ENCODE measurements at places on chromosomes 7 and 10.
A peak's percentile ranks its signal among the peaks of the same experiment; 100 is the strongest.

- DNase-seq: no peak
Measured at GRCh38 chr7:1096156-1097119, 8.5 kb downstream of the GPER1 start.

DNA sequence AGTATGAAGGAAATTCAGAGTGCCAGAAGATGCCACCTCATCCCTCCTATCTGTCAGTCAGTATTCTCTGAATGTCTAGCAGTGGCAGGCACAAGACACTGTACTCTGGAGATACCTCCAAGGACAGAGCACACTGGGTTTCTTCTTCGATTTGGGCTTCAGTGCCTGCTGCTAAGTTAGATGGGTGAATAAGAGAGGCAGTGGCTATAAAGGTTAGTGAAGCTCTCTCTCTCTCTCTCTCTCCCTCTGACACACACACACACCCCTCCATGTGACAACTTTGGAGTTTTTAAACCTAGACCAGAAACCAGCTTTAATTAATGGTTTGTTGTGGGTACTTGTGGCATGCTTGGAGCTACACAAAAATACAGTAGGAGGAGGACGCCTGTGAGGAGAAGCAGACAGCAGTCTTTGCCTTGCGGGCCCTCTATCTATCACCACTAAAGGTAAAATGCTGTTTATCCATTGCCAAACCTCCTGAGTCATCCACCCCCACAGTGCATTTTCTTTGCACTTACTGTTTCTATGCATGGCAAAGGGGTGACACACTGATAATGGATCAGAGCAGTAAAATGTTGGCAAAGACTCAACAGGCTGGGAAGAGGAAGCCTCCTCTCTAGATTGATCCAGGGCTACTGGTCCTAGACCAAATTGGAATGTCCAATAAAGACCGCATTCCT, 102.5 kb downstream of the TRIL start:
- peak; percentile 70 for DNase-seq

DNA sequence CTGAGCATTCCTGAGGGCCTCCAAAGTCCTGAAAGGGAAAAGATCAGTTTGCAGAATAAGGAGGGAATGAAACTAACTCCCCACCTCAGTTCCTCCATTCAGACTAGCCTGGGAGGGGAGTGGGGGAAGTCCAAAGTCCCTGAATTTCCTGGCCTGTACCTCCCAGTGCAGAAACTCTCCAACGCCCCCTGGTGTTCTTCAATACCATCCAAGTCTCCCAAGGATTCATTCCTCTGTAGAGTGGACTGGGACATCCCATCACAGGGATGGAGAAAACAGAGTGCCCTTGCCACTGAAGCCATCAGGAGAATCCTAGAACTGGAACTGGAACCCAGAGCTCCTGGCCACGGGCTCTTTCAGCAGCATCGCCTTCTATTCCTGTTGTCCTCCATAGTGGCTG, 1.6 kb upstream of the COL13A1 start:
- peak; percentile 65 for DNase-seq

DNA sequence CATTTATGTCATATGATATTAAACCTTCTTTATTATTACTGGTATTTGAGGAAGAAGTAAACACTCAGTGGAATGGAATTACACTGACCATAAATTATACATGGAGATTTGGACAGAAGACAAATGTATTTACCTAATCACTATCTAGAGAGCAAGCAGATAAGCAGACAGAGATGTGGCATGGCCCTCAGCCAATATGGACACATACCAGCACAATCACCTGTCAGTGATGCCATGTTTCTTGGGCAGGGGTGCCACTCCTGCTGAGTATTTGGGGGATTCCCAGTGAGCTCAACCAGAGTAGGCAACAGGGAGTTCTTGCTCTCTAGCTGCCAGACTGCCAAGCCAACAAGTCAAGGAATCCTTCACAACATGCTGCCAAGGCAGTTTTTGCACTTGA, 866.3 kb upstream of the LRRN3 start:
- no peak for DNase-seq

DNA sequence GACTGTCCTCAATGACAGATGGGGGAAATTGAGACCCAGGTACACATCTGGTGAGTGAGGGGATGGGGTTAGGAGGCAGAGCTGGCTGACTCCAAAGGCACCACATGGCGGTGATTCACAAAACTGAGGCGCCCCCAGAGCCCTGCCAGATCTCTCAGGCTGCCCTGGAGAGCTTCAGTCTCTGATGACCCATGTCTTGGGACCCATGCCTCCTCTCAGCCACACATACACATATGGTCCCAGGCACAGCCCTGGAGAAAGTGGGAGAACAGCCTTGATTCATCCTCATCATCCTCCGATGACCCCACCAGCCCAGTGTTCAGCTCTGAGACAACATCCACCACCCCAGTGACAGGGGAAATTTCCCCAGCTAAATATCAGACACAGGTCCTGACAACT, 426.0 kb downstream of the RPS24 start:
- DNase-seq: no peak

- DNase-seq: no peak
Measured at GRCh38 chr7:149761307-149761706, 12.1 kb downstream of the ZNF467 start.

- no peak for DNase-seq
Measured at GRCh38 chr10:44966816-44967509, 7.4 kb downstream of the RASSF4 start.

DNA sequence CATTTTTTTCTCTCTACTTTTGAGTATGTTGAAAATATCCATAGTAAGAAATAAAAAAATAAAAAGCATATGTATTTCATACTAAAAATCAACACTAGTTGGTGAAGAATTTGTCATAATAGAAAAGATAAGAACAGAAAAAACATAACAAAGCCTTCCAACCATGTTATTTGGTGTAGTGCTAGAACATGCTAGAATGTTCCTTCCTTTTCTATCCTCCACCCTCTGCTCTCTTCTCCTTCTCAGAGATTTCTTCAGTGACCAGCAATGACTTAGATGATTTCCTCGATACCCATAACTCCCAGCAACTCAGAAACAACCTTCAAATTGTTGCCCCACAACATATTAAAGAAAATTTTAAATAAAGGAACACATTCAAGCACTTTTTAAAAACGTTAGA, 2.6 kb downstream of the ZC3HAV1 start:
- DNase-seq: no peak

GRCh38 chr10:110506448-110506847, 8.7 kb downstream of the DUSP5 start:
- DNase-seq: no peak

GRCh38 chr7:66255534-66256100, 50.5 kb downstream of the TPST1 start:
- no peak for DNase-seq

- no peak for DNase-seq
Measured at GRCh38 chr7:71237945-71238344, 106.0 kb downstream of the GALNT17 start.

DNA sequence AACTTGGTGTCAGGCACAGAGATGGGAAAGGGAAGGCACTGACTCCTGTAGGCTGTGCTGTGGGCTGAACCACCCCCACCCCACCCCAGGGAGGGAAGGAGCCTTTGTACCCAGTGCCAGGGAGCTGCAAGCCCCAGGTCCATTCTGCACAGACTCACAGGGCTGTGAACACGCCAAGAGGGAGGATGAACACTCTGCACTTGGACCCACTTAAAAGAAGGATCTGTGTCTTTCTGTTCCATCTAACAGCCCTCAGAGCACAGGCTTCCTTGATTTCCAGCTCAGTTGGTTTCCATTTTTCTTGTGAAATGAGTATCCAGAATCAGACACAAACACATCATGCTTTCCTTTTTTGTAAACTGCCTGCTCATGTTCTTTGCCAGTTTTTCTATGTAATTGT, 84.9 kb downstream of the GRB10 start:
- DNase-seq: no peak

- DNase-seq: peak; percentile 2
Measured at GRCh38 chr7:90816511-90817142, 220.5 kb downstream of the CDK14 start.

DNA sequence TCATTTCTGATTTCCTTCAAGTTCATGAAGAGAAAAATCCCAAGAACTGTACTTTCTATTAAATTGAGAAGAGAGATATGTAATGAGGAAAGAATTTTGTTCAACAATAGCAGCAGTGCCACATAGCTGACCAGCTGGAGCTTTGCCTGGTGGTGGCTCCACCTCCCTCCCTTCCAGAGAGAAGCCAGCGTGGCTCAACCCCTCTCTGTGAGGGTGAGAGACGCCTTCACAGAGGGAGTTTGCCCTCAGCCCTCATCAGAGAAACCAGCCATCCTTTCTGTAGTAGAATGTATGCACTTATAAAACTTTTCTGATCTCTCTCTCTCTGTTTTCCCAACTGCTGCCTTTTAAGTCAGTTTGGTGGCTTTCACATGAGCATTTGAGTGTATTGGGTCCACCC, 20.5 kb upstream of the COL1A2 start:
- DNase-seq: no peak

DNA sequence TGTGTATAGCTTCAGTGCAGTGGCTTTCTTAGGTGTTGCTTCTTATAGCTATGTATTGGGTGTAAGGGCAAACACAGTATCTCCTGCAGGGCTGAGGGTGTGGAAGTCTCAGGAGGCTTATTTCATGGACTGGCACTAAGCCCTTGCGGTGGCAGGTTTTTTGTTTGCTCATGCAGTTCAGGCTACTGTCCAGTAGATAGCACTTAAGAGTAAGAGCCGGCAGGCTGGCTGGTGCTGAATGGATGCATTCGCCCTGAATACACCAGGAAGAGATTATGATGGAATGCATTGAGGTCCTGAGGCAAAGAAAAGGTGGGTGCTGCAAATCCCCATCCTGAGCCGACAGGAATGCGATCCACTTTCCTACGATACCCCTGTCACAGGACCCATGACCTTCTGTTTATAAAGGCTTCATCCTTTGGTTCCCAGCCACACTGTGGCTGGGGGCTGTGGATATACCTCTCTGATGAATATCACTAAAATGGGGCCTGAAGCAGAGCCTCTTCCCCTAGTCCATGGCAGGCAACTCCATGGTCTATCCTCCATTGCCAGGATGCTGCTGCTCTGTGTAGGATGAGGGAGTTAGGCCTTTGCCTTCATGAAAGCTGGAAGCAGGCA, 44.9 kb downstream of the ANXA8 start:
- DNase-seq: peak; percentile 67

DNA sequence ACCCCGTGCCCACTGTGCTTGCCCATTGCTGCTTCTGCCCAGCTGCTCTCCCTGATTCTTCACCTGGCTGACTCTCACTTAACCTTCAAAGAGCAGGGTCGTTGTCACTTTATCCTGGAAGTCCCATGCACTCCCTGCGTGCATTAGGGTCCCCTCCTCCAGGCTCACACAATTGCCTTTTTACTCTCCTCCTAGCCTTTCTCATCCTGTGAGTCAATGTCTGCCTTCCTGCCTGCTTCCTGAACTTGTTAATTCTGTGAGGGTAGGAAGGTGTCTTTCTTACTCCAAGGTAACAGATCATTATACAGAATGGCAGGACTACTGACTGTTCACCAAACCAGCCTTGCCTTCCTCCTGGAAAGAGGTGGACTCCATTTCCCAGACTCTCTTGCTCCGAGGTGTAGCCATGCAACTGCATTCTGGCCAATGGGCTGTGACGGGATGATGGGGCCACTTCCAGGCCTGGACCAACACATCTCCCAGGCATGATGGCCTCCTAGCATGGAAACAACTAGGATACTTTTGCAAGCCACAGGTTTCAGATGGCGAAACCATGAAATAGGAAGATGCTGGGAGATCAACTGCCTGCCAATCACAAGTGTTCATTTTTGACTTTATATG, 54.7 kb downstream of the ARHGAP22 start:
- no peak for DNase-seq

GRCh38 chr7:139768249-139768824, 9.5 kb downstream of the HIPK2 start:
- DNase-seq: no peak

GRCh38 chr10:67487906-67488619, 207.9 kb downstream of the CTNNA3 start:
- no peak for DNase-seq

- DNase-seq: no peak
Measured at GRCh38 chr7:134900166-134900982, 85.9 kb upstream of the AGBL3 start.

- peak; percentile 85 for DNase-seq
Measured at GRCh38 chr7:149125863-149126661, at the start of gene ZNF425. Gene ZNF425, minus strand, starts transcription at chr7:149126324. Its CDS starts 111 bp downstream, at chr7:149126213.

GRCh38 chr10:55320187-55320700, 519.2 kb upstream of the PCDH15 start:
- DNase-seq: no peak

GRCh38 chr7:47249361-47249760, 332.6 kb downstream of the TNS3 start:
- DNase-seq: no peak

DNA sequence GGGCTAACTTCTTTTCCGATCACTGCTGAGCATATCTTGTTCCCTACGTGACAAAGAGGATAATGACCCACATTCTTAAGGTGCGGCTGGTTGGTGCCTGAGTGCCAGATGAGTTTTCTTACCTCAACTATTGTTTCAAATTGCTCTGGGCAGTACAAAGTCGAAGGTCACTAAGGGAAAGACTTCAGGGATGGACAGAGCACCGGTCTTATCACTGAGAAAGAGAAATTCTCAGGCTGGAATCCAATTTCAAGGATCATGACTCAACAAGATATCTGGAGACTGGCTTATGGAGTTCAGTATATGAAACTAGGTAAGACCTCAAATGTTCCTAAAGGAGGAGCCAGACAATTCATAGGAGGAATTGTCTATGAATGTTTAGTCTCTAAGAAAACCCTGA, 780.3 kb downstream of the SUGCT start:
- no peak for DNase-seq

GRCh38 chr10:72697716-72698115, 5.8 kb downstream of the MCU start:
- no peak for DNase-seq

DNA sequence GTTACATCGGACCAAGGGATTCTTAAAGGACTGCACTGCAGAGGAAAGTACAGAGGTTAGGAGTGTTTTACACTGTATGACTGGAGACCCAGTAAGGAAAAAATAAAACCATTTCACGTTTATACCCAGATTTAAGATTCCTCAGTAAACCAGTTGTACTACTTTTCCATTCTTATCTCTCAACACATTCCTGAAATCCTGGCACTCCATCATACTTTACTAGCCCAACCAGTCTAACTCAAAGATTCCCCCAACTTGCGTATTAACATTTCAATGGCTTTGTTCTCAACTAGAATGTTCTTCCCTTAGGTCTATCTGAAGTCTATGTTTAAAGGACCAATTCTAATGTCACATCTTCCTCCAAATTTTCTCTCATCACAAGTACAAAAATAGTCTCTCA, 8.0 kb downstream of the CCDC186 start:
- DNase-seq: no peak

DNA sequence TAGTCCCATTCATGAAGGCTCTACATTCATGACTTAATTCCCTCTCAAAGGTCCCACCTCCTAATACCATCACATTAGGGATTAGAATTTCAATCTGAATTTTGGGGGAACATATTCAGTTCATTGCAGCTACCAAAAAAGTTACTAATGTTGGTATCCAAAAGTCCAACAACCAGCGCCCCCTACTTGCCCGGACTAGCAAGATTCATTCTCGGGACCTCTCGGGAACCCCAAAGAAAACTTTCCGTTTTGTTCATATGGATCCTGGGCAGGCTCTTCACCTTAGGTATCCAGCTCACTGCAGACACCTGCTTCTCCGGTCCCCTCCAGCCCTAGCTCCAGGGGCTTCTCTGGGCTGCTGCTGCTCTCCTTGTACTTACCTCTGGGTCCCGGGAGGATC, 8.9 kb upstream of the GRK5 start:
- DNase-seq: no peak

Measured in HepG2 (cell line).